AG08395 (cell line): ENCODE measurements at places on chromosomes 3 and 15.

DNA sequence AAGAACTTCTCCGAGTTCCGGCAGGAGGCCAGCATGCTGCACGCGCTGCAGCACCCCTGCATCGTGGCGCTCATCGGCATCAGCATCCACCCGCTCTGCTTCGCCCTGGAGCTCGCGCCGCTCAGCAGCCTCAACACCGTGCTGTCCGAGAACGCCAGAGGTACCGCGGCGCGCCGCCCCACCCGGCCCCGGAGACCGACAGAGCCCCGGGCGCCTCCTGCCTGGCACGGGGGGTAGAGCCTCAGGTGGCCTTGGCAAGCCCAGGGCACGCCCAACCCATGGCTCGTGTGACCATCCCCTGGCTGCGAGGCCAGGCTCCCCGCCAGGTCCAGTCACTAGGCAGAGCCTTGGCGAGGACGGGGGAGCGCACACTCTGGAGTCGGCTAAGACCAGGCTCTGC lies 134.1 kb downstream of the LRRK1 start:
- no peak for DNase-seq

GRCh38 chr3:32257641-32258438 lies 19.4 kb downstream of the CMTM8 start:
- no peak for DNase-seq

- no peak for DNase-seq
Observed at GRCh38 chr15:89669941-89670340, 9.2 kb downstream of the PLIN1 start.

- DNase-seq: no peak
Observed at GRCh38 chr3:125594581-125595011, 701 bp downstream of the OSBPL11 start.

DNA sequence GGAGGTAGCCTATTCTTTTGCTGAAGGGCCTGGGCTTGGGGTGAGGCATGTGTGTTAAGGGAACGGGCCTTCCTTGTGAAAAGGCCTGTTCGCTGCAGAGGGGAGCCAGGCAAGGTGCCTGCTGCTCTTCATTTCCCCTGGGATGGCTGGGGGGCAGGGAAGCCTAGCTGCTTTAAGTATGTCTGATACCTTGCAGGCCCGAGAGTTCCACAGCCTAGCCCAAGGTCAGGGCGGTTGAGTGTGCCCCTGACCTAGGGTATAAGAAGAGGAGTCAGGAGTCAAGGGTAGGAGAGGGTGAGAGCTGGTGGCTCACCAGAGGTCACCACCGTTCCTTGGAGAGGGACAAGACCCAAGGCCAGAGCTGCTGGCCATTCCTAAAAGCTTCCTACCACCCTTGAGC lies 46.6 kb downstream of the UMPS start:
- no peak for DNase-seq

DNA sequence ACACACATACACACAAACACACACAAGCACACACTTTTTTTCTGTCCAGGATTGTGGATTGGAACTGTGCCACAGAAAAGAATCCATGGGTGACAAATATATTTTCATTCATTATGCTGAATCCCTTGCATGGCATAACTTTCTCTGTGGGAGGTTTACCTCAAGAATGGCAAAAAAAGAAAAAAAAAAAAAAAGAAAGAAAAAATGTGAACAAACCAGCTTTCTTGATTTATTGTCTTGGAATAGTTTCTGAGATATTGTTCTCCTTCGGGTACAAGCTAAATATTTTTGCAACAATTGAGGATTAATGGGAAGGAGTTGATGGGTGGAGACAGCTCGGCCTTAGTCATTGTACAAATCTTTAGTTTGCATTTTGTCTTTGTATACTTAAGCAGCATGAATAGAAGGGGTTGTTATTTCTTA lies 153.1 kb downstream of the GMNC start:
- peak; percentile 4 for DNase-seq

DNA sequence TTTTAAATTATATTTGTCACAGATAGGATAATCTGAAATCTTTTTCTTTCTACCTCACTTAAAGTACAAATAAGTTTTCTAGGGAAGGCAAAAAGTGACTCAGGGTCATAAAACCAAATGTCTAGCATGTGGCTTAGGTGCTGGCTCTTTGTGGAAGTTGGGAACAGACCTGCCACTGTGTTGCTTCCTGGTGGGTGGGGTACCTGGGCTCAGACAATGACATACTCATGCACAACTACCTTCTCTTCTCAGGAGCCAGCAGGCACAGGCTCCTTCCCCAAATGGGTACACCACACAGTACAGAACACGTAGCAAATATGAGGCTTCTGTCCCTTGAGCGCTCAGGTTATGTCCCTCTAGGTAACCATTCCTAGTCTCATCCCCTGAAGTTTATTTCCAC lies 40.1 kb upstream of the MUC13 start:
- DNase-seq: no peak

- peak; percentile 22 for DNase-seq
Observed at GRCh38 chr15:55823191-55823670, 80.3 kb upstream of the PRTG start.

GRCh38 chr3:51082363-51082762 lies 302.7 kb upstream of the MANF start:
- no peak for DNase-seq

GRCh38 chr3:16907243-16907642 lies 22.5 kb downstream of the PLCL2 start:
- no peak for DNase-seq

DNA sequence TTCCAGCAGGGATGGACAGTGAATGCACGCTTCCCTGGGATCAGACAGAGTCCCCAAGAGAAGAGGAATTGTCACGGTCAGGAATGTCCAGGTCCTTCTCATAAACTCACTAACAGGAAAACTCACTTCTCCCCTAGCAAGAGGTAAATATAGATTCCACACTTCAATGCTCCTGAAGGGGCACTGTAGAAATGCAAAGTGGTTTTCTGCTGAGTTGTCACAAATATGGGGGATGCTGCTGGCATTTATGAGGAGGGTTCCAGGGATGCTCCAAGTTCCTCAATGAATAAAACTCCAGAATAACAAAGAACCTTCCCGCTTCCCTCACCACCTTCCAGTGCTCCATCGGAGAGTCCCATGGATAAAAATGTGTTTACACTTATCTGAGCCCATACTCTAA lies 423.4 kb downstream of the MAGI1 start:
- no peak for DNase-seq

- peak; percentile 41 for DNase-seq
Observed at GRCh38 chr15:56817321-56818080, 84.2 kb upstream of the ZNF280D start.

DNA sequence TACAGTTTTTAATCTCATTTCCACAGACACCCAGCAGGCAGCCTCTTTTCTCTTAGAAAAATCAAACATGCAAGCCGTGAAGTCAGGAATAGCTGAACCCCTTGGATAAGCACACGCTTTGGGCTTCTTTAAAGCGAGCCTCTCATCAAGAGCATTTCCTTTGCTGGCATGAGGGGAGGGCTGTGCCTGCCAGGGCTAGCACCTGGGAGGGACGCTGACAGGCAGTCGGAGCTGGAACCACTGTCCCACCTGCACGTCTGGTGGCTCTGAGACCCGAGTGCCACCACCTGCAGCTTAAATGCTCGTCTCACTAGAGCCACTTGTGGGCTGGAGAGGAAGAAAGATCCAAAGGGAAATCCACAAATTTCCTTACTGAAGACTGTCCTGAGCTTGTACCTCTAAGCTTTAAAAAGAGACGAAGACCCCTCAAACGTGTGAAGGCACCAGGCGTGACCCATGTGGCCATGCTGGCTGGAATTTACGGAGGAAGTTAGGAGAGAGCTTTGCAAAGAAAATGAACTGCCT lies 9.4 kb downstream of the MAP6D1 start:
- DNase-seq: no peak

GRCh38 chr3:127422663-127423375 lies 135.0 kb upstream of the PRR20G start:
- no peak for DNase-seq

GRCh38 chr3:32436816-32437189 lies 45.1 kb downstream of the CMTM7 start:
- DNase-seq: no peak

DNA sequence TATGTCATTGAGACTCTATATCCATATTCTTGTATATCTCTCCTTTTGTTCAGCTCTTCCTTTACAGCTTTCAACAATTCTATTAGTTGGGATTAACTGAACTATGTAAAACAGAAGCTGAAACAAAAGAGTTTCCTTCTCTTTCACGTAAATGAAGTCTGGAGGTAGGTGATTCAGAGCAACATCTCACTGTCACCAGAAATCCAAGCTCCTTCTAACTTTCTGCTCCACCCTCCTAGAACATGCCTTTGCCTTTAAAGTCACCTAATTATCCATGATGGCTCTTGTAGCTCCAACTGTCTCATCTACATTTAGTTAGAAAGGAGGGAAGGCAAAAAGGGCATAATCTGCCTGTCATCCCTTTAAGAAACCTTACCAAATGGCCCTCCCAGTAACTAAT lies 458.2 kb upstream of the MDFIC2 start:
- DNase-seq: no peak

- peak; percentile 79 for DNase-seq
Observed at GRCh38 chr15:63950911-63951481, 95.3 kb downstream of the DAPK2 start.

DNA sequence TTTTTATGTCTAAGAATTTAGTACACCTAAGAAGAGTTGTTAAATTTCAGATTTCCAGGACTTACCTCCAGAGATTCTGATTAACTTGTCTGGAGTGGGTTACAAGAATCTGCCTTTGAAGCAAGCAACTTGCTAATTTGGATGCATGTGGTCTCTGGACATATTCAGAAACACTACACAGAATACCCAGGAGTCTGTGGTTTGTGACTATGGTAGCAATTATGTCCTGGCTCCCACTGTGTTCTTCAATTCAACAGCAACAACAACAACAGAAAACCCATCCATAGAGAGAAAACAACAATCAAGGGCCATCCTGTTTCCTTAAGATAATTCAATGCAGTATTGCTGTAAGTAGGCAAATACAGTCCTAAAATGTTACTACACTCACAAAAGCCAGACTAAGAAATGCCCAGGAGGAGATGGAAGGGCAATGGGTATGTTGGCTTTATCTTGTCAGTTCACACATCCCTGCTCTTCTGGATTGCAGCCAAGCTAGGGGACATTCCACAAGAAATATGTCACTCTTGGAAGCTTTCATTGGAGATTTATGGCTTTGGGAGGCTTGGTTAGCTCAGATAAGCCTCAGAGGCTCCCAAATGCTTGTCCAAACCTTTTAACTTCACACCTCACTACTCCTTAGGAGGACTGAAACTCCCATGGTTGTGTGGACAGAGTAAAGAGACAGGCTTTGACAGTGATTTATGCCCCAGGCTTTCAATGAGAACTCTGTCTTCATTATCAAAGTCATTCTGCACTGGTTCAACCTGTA lies 99.4 kb upstream of the MRPL3 start:
- no peak for DNase-seq

GRCh38 chr3:116445311-116445841 lies at the start of gene LSAMP:
LSAMP (minus strand) TSS chr3:116445487.
- DNase-seq: peak; percentile 31

- DNase-seq: no peak
Observed at GRCh38 chr15:36449662-36450145, 129.7 kb upstream of the CDIN1 start.
